ENCODE measurements at places on chromosomes 2 and 18.

- DNase-seq: no peak
Measured at GRCh38 chr2:183207110-183207509, 82.9 kb downstream of the NUP35 start.

GRCh38 chr2:64399521-64399920 is 54.4 kb upstream of the LGALSL start:
- DNase-seq: no peak

DNA sequence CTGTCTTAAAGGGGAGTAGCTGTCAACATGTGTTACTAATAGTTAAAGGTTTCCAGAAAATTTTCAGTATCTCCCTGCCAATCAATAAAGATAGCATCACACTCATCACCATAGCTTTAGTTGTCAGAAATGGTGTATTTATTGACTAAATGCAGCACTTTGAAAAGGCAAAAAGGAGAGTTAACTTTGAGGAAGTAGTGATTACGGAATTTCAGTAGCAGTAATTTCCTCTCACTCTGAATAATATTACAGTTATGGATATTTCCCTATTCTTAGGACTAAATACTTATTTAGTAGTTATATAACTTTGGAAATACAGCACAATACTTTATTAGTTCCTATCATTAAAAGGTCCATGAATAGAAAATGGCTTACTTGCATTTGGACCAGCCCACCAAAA is 250.5 kb downstream of the CAMKMT start:
- DNase-seq: no peak

GRCh38 chr2:208249296-208249695 is 5.6 kb downstream of the IDH1 start:
- DNase-seq: no peak

DNA sequence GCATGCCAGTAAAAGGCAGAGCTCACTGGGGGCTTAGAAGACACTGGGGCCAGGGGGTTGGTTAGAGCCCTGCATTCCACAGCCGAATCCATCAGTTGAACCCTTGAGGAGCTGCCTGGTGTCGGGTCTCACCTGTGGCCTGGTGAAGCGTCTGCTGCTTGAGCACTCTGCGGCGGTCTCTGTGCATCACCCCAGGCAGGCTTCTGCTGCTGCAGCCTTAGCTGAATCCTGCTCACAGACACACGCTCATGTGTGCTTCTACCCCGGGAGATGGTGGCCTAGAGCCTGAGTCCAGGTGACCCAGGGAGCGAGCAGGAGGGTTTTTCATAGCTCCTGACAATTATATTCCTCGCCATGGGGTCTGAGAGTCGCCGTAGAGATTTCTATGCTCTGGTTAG is 192.1 kb downstream of the MGAT5 start:
- DNase-seq: no peak

GRCh38 chr2:30491225-30491624 is 44.2 kb downstream of the LCLAT1 start:
- DNase-seq: no peak

- DNase-seq: no peak
Measured at GRCh38 chr2:136342138-136342537, 224.2 kb upstream of the CXCR4 start.

- no peak for DNase-seq
Measured at GRCh38 chr18:35671966-35672603, 90.5 kb downstream of the GALNT1 start.

DNA sequence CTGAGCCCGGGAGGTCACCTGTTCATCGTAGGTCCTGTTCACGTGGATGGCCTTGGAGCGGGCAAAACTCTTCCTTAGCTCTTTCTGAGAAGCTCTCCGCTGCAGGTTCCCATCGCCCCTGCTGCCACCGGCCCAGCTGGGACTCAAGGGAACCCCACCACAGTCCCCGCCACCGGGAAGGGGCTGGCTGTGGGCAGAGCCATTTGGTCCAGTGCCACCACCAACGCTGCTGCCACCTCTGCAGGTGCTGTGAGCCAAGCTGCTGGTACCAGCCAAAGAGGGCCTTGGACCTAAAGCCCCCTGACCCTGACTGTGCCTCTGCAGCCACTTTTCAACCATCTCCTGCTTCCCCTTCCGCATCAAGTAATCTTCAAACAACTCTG is 586 bp downstream of the PDE11A start:
- no peak for DNase-seq

Data from activated T-cell treated with anti-CD3 and anti-CD28 coated beads, Interleukin-2, amount 50 U/mL, for 72 hours (primary cell).